Activated CD4-positive, alpha-beta T cell treated with anti-CD3 and anti-CD28 coated beads for 36 hours (primary cell): ENCODE measurements at places on chromosomes 12 and 14. TPM values are rescaled to one million over a fixed set of nuclear protein-coding genes. Genes with fewer than 3 reads are reported as not detected.
A peak's percentile ranks its signal among the peaks of the same experiment; 100 is the strongest.

The TC2N gene
- 48.8 TPM for total RNA-seq

The KRT6B gene
- total RNA-seq: not detected

The NFATC4 gene
- total RNA-seq: 0.11 TPM

The RNASE13 gene
- total RNA-seq: not detected

The CLEC12A gene
- total RNA-seq: not detected

The GPR84 gene
- 0.98 TPM for total RNA-seq

The ADAM20 gene
- 0.23 TPM for total RNA-seq

The PROX2 gene
- total RNA-seq: 0.23 TPM

The ACVRL1 gene
- total RNA-seq: not detected

The CRIP1 gene
- 186 TPM for total RNA-seq

The COX8C gene
- not detected for total RNA-seq

GRCh38 chr12:128820723-128821432 lies 2.9 kb downstream of the SLC15A4 start:
- DNase-seq: peak; percentile 31

- no peak for DNase-seq
These were observed 20.0 kb downstream of the SLC15A4 start for GRCh38 chr12:128803788-128804187.

- DNase-seq: no peak
These were observed 44.6 kb upstream of the GCH1 start for GRCh38 chr14:54947230-54947629.

DNA sequence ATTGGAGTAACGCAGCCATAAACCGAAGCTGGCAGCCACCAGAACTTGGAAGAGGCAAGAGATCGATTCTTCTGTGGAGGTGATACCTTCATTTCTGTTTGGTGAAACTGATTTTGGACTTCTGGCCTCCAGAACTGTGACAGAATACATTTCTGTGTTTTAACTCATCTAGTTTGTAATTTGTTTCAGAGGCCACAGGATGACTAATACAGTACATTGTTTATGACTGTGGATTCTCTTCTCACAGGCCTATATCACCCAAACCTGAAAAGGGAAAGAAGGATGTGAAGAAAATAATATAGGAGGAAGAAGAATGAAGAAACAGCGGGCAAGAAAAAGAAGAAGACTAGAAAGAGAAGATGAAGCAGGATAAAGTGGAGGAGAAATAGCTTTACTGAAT lies 263.8 kb upstream of the DIO2 start:
- DNase-seq: no peak

- peak; percentile 65 for DNase-seq
These were observed 24.9 kb upstream of the C12orf76 start for GRCh38 chr12:110073049-110073831.

DNA sequence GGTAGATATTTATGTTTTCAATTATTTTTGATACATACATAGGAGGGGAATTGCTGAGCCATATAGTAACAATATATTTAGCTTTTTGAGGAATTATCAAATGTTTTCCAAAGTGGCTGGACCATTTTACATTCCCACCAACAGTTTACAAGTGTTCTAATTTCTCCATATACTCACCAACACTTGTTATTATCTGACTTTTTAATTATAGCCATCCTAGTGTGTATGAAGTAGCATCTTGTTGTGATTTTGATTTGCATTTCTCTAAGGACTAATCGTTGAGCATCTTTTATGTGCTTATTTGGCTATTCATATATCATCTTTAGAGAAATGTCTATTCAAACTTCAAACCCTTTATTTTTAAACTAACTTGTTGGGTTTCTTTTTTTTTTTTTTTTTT lies 17.2 kb upstream of the HECTD1 start:
- DNase-seq: no peak

GRCh38 chr14:83196236-83196635 lies 1662.6 kb upstream of the SEL1L start:
- DNase-seq: no peak

GRCh38 chr12:106315523-106315922 lies 13.0 kb downstream of the TCP11L2 start:
- no peak for DNase-seq

DNA sequence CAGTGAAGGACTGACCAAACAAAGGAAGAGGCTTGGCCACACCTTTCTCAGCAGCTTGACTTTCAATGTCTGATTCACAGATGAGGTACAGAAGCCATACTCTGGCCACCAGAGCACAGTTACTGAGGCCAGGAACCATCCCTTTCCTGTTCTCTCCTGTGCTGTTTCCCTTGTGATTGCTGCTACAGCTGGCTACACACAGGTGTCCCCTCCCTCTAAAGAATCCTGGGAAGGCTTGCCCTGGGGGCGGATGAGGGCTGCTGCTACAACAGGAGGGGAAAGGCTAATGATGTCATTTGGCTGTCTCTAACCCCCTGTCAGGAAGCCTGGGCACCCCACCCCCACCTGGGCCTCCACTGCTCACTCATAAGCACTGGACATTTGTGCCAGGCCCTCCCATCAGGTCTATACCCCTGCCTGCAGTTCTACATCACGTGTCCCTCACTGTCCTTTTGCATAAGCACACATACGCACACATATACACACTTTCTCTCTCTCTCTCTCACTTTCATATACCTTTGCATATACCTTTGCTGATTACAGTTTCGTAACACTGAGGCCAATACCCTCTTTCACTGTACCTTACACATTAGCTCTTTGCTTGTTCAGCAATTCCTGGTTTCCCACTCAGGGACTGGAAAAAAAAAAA lies 41.4 kb downstream of the PRPF40B start:
- DNase-seq: no peak

DNA sequence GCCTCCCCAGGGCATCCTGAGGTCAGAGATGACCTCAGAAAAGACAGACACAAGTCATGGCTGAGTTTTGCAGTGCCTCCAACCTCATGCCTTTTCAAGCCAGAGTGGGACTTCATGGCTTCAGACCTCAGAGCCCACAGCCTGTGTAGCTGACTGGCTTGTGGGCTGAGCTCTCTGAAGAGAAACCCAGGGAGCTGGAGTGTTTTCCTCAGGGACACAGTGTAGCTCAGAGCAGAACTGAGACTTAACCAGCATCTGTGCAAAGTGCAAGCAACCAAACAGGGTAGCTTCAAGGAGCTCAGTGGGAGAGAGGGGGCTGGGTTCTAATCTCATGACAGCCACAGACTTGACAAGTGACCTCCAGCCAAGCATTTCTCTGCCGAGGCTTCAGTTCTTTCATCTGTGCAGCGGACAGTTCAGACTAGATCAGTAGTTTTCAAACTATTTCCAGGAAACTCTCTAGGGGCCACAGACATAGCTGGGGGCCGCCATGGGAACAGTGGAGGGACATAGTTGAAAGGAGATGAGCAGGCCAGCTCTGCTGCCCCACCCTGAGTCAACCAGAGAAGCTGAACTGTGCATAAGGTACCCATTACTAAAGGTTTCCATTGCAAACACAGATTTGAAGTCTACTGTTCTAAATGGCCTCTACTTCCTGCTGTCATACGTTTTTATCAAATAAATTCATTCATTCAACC lies 80.0 kb downstream of the LGMN start:
- peak; percentile 64 for DNase-seq

DNA sequence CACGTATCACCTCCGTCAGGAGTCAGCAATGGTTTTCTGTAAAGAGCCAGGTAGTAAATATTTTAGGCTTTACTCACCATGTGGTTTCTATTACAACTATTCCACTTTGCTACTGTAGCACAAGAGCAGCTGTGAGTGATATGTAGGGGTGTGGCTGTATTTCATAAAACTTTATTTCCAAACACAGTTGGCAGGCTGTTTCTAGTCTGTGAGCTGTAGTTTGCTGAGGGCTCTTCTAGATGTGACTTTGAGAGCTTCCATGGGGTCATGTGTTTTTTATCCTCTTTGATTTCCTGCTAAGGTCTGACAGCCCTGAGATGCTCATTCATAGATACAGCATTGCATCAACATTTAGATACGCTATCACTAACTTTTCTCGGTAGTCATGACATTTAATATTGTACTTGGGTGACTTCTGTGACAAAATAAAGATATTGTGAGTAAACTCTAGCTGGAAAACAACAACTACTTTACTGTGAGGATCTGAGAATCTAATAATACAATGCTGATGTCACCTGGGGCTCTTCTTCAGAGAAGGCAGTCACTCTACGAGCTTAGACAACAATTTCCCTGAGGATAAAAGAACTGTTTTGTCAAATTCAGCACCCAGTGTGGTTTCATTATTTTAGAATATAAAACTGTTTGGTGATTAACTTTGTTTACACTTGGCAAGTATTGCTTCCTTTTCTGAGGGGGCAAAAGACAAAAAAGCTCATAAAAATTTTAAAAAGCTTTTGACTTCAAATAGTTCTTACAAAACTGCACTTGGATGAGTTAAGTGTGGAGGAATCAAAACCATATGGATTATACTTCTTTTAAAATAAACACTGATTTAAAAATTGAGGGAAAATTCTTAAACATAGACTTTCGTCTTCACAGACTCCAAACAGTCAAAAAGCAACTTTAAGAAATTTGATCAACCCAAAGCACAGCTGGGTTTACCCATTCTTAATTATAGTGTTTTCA lies 231.2 kb upstream of the DCN start:
- DNase-seq: no peak

GRCh38 chr12:51295651-51296050 lies 25.4 kb upstream of the SMAGP start:
- DNase-seq: no peak

DNA sequence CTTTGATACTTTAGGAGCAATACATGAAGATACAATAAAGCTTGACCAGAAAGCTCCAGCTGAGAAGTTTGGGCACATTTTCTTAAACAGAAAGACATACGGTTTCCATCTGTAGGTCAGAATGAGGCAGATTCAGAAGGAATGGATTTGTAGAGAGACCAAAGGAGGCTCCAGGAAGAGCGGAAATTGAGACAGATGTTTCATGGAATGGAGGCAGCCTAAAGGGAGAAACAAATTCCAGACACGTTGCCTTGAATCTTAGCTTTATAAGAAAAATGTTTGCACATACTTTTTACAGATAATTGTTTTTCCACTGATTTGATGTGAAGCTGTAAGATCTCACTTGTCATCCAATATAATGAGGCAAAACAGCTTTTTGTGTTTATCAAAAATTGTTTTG lies 24.8 kb downstream of the EPYC start:
- no peak for DNase-seq

DNA sequence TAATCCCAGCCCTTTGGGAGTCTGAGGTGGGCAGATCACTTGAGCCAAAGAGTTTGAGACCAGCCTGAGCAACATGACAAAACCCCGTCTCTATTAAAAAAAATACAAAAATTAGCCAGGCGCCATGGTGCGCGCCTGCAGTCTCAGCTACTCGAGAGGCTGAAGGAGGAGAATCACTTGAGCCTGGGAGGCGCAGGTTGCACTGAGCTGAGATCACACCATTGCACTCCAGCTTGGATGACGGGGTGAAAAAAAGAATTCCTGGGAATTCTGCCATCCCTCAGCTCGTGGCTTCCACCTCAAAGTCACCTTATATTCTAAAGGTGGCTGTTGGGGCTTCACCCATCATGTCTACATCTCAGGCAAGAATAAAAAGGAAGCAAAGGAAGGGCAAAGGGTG lies 12.9 kb downstream of the BCL2L14 start:
- no peak for DNase-seq

DNA sequence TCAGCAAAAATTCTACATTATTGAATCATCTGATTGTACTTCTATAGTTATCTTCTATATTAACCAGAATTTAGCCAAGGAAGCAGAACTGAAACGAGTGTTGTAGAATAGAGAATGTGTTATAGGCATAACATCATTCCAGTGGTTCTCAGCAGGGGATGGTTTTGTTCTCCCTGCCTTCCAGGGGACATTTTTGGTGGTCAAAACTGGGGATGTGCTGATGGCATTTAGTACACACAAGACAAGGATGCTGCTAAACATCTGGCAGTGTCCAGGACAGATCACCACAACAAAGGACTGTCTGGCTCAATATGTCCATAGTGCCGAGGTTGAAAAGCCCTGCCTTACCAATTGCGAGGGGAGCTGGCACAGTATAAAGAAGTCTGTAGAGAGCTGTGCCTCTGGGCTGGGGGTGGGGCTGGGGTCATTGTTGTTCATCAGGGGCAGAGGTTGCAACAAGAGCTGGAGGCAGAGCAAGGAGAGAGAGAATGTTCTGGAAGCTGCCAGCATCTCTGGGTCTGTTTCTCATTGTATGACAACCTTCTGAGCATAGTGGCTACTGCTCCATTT lies 1472.8 kb downstream of the AACS start:
- no peak for DNase-seq

- no peak for DNase-seq
These were observed 1.8 kb upstream of the FSCB start for GRCh38 chr14:44508834-44509233.

- DNase-seq: no peak
These were observed 31.1 kb upstream of the GPR132 start for GRCh38 chr14:105096206-105096875.

GRCh38 chr12:98341026-98341425 lies 174.4 kb upstream of the TMPO start:
- DNase-seq: no peak

DNA sequence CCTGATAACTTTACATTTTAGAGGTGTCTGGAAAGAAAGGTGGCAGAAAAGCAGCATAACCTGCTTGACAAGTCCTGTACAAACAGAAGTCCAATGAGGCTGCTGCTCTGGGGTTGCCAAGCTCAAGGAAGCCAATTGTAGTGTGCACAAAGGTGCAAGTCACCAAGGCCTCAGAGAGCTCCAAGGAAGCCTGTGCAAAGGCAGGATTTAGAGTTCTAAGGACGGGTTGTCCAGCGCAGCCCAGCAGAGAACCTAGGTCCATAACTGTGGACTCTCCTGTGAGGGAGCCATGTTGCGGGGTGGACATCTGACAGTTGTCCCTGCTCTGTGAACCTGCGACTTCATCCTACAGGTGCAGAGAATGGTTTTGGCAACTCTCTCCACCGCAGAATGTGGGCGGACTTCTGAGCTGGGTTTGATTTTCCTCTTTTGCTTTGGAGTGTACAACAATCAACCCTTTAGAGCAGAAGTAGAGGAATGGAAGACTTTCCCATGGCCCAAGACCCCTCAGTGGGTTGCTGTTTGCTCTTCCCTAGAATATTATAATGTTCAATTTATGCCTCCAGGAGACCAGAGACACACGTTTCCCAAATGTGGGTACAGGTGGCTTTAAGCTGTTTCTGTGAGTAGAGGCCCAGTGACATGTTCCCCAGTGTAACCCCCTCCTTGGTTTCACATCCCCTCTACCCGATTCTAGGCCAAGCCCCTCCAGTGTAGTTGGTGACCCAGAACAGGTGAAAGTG lies 81.0 kb downstream of the ETV6 start:
- peak; percentile 39 for DNase-seq

DNA sequence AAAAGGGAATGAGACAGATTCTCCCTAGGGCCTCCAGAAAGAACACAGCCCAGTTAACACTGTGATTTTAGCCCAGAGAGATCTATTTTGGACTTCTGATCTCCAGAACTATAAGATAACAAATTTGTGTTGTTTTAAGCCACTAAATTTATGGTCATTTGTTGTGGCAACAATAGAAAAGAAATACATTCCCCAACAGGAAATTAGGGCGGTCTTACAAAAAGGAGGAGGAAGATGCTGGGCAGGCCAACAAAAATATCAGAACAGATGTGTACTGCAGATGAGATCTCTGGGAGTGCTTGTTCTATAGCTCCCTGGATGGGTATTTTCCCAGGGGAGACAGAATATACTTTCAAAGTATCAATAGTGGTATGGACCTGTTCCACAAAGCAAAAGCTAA lies 32.0 kb upstream of the SOCS2 start:
- no peak for DNase-seq
